Tibial artery (tissue), 4 donors: ENCODE measurements at places on chromosomes 12 and 14.

DNA sequence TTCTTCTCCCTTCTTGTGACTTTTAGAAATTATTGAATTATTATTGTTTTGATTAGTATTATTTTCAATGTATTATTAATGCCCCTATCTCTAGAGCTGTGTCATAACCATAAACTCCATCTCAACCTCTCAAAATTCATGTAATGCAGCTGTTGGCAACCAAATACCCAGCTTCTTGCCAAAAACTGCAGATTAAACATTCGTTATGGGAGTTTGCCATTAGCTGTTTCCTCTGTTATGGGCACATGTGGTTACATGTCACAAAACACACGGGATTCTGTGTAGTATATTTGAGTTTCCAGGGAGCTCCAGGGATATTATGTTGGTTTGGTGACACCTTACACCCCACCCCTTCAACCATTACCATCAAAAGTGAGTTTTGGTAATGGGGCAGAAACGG is 2.8 kb upstream of the ALX1 start:
- no peak for DNase-seq

DNA sequence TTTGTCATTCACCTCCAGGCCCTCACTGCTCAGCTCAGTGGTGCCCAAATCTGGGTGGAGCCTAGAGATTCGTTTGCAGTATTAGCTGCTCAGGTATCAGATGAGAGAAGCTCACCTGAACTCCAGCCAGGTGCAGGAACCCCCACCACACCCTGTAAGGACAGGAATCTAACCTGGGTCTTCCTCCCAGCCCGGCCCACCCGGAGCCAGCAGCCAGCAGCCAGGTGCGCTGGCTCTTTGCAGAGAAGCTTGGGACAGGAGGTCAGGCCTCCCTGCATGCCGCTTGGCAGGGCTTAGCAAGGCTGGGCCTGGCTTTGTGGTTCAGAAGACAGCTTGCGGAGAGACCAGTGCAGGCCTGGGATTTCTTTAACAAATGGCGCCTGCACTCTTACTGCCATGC is 125.6 kb upstream of the MYL2 start:
- no peak for DNase-seq

DNA sequence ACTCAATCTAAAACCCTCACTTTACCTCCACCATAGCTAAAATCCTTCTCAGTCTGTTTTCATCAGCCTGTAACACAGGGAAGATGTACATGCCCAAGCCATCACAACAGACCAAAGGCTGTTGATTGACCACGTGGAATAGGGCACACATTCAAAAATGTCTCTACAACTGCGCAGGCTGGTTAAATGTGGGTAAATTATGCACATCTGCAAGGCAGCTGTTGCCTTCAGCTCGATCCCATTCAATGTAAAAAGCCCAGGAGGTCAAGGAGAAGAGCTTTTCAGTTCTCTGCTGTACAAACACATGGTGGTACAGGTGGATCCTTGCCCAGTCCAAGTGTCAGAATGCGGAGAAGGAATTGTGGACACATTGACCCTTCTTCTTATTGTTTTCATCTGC is 354.0 kb downstream of the FLRT2 start:
- DNase-seq = no peak

DNA sequence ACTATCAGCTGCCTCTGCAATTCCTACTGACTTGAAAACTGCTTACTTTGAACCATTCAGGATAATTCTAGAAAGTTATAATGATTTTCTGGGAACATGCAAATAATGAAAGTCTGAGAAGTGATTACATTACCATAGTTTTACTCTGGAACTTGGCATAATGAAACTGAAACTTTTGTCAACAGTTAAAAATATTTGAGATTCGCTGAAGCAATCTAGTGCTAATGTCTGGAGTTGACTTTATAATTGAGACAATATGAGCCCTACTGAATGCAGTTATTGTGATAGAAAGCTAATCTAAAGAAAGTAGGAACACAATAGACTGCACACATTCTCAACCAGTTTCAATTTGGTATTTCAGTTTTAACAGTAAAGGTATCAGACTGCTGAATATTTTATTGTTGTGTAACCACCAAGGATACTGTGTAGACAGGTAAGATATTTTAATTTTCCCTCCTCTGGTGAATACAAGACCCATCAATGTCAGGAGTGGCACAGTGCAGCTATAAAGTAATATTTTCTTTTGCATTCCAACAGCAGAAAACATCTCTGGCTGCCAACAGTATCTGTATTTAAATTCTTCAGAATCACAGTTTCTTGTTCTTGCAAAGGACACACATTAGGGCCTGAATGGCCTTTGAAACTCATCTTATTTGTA is 483.5 kb downstream of the ATP23 start:
- DNase-seq = no peak

DNA sequence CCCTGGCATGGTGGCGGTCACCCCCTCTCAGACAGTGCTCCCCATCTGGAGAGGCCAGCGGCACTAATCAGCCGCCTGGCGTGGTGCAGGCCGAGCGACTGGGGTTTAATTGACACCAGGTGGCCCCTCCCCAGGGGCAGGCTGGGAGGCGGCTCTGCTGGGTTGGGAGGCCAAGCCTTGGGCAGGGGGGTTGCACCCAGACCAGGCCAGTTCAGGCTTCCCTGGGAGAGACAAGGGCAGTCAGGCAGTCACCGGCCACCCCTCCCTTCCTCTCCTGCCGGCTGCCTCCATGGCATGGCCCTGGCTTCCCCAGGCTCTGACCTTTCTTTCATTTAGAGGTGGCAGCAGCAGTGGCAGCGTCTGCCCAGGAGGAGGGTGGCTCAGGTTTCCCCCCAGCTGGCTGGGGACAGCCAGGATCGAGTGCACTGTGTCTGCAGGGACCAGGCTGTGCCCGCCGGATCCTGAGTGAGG is 78.1 kb upstream of the NOS1 start:
- no peak for DNase-seq

DNA sequence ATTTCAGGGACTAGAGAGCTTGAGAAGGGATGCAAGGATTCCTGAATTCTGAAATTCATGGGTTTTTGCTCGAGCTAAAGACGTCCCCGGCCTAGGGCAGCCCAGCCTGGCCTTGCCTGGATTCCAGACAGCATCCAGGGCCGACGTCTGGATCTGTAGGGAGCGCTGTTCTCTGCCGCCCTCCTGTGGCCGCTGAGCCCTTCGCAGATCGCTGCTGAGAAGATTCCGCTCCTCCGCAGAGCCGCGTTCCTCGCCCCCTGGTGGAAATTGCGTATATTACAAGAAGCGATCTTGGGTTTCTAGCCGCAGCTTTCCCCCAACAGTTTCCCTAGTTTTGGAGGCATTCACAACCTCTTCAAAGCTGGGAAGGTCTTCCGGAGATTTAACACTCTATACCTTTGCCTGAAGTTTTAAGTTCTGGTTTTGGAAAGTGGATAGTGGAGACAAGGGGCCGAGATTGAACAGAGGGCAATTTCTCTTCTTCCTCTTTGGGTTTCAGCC is 5.1 kb downstream of the CISTR start:
- DNase-seq = peak; percentile 96

GRCh38 chr14:62162998-62163589 is 400.9 kb downstream of the SNAPC1 start:
- no peak for DNase-seq

DNA sequence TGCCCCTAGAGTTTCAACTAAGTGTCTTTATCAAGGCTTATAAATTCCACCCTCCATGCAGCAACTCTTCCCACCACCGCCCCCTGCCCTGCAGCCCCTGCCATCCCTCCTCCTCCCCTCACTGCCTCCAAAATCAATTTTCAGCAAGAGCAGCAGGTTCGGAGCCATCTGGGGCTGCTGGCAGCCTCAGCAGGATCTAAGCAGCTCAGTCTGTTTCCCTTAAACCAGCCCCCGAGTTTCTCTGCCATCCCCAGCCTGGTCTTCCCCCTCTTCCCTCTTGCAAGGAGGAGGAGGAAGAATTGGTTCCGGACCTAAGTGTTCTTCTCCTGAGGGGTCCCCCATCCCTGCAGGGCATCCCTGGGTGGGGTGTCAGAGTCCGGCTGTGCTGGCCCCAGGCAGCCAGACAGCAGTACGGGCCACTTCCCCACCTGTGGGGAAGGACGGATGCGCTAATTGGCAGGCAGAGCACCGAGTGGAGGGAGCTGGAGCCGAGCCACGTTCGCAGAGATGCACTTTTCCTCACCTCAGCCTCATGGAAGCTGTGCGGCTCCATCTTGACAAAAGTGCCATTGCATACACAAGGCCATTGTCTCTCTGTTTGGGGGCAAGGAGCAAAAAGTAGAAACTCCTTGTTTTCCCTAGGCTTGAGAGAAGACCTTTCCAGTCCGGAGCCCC is 189.3 kb downstream of the KCNA5 start:
- DNase-seq = no peak

- no peak for DNase-seq
These were observed 25.8 kb downstream of the DAO start for GRCh38 chr12:108905725-108906124.

DNA sequence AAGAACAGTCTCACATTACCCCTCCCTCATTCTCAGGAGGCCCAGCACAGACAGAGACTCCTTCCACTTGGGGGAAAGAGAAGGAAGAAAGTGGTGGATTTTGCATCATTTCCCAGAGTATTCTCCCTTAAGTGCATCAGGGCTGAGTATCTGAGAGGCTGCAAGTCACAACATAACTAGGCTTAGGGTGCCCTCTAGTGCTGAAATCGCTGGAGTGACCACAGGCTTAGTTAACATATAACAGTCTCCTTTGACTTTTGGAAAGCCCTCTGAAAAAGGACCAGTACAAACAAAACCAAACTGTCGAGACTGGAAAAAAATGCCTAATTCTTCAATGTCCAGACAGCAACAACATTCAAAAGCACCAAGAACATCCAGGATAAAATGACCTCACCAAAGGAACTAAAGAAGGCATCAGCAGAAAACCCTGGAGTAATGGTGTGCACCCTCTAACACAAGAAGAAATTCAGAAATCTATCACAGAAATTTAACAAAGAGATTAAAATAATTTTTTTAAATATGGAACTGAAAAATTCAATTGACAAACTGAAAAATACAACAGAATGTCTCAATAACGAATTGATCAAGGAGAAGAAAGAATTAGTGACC is 412.3 kb downstream of the RPS29 start:
- no peak for DNase-seq

DNA sequence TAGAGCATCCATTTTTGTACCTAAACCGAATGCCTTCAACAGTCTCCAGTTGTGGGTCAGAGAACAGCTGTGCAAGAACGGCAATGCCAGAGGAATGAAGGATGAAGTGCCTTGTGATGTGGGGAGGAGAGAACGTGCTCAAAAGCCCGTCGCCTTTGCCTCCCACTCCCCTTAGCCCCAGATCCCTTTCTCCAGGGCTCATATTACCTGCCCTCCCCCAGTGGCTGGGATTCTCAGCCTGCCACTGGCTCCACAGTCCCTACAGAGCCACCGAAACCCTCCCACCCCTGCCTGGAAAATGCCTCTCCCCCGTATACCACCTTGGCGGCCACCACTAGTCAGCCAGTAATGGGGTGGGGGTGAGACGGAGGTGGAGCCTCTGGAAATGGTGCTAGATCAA is 158.5 kb downstream of the ZFP36L1 start:
- peak; percentile 54 for DNase-seq

- DNase-seq = no peak
These were observed 63.7 kb upstream of the DNM1L start for GRCh38 chr12:32615441-32615840.

DNA sequence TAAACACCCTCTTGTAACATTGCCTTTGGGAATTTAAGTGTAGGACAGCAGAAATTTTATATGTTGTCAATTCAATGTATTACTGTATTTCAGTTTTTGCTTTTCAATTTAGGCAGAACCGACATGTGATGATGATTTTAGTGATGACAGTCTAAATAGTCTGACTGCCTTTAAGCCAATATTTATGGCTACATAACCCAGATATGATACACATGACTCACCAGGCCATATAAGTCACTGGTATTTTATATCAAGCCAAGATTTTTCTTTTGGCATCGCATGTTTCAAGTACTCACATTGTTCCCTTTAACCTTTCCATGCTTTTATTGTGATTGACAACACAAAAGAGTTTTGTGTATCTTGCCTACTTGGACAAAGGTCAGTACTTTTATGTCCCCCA is 13.6 kb upstream of the PPM1A start:
- DNase-seq = no peak

- no peak for DNase-seq
These were observed 21.7 kb downstream of the XRCC3 start for GRCh38 chr14:103693515-103693914.

DNA sequence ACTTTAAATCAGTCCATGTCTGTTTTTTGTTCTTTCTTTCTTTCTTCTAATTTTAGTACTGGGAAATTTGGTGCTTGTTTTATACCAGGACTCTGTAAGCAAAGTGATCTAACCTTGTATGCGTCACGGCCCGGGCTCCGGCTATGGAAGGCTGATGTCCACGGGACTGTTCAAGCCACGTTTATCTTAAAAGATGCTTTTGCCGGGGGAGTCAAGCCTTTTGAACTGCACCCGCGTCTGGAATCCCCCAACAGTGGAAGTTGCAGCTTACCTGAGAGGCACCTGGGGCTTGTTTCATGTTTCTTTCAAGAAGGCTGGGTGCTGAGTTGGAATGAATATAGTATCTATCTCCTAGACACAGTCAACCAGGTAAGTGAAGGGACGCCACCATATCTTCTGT is 62.2 kb downstream of the TECPR2 start:
- no peak for DNase-seq

DNA sequence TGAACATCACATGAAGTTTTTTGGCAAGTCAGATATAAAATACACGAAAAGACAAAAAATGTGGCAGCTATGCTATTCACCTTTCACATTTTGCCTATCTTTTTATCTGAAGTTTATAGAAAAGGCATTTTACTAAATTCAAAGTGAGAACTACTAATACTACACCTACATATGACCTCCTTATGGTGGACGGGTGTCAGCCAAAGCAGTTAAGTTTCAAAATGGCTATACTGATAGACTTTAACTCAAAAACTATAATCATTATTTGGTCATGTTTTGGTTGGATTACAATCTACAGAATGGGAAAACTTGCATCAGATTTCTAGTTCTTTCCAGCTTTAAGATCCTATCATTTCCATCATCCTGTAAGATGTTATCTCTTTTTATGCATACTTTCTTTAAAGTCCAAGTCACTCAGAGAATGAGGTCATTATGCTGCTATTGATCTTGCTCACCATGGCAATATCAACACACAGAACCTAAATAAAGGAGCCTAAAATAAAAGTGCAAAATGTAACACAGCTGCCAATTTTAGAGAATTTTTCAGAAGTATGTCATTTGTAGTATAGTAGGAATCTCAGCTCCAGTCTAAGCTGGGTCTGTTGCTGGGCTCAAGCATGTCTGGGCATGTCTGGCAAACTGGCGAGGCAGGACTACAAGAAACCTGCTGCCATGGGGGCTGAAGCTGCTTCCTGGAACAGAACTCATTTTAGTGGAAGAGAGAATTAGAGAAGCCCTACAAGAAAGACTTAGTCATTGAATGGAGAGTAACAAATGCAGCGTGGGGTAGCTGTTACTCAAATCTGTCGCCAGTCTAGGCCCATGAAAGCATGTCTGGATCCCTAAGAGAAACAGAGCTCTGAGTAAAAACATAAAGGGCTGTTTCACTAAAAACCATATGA is 7.6 kb upstream of the AEBP2 start:
- DNase-seq = no peak
